ENCODE measurements at places on chromosomes 6 and 20.

DNA sequence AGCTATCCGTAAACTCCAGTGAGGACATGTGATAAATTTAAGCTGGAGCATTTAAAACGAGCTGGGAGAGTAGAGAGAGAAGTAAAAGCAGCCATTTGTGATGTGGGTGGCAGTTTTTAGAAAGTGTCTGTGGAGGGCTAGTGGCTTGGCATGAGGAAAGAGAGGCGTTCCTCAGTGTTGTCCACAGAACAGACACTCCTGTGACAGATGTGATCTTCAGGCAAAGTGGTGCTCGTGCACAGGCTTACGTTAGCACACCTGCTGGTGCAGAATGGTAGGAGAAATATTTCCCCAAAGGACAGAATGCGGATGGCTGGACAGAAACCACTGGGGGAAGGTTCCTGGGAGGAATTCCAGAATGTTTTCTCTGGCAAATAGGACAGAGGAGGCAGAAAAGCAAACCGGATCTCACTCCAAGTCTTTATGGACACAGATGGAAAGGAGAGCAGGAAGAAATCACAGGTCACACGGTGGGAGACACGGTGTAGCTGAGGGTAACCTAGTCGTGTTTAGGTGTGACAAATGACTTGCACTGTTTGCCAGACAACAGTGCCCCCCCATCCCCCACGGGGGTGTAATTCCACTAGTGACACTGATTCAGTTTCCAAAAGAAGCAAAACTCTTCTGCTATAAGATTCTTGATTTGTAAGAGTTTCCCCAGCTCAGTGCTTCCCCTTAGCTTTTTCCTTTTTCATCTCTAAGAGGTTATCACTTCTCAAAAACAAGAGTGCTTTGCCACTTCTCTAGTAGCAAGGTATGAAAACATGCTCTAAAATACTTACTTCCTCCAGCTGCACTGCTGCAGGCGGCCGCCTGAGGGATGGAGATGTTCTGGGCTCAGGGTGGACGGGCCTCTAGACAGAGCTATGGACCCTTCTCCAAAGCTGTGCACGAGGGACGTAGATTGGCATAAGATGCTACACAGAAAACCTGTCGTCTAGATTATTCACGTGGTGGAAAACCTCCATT is 293.2 kb downstream of the QKI start:
- no peak for DNase-seq

DNA sequence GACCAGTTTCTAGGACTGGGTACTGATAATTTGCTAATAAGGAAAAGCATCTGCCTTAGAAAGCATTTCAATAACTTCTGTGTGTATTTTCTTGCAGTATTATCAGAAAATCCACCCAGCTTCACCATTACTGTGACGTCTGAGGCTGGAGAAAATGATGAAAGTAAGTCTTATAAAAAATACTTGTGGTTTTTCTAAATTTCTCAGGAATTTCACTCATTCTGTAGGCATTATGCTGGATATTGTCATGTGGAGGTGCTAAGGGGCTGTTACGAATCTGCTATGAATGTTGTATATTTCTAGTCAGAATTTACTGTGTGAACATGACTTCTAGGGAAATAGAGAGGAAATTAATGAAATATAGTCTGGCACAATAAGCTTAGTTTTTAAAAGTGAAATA is 8.9 kb downstream of the RWDD1 start:
- DNase-seq: no peak

- no peak for DNase-seq
Measured at GRCh38 chr6:107917451-107918375, 40.3 kb downstream of the SEC63 start.

- peak; percentile 54 for DNase-seq
Measured at GRCh38 chr6:24126586-24127192, 674 bp downstream of the NRSN1 start.

DNA sequence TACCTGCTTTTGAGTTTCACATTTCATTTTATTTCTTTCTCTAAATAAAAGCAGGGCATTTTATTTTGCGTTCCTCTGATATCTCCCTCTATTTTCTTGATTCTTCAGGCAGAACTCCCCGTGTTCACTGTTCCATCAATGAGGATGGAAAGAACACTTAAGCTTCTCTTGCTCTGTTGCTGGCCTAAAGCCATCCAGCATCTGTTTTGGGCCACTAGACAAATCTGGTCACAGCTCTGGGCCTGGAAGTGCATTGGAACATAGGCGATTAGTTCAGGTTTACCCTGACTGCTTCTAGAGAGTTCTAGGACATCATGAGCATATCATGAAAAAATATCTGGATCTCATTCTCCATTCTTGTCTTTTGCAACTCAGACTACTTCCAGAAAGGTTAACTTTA is 611.2 kb downstream of the UTRN start:
- DNase-seq: no peak

DNA sequence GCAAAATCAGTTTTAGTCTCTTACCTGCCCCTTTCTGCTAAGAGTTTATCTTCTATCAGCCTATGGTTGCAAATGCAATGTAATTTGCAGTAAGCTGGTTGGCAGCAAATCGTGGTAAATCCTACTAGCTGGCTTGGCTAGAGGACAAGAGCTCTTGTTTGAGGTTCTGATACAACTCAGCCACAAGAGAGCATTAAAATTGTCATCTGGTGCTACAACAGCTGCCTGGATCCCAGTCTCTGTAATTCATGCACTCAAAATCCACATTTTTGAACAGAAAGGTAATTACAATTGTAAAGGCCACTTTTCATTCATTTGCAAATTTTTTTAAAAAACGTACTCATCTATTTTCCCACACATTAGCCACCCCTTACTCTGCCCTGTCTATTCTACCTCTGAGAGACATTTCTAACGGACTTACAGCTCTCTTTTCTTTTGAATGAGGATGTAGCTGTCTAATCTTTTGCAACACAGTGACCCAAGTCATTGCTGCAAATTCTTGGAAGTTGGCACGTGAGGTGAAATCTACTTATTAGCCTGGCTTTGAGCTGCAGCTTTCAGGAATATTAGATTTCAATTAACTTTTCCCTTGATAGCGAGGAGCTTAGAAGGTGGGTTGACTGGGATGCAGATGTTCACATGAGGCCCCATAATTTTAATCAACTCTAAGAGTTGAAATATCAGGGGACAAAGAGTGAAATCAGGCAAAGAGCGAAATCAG is 54.0 kb upstream of the FAM184A start:
- DNase-seq: no peak

DNA sequence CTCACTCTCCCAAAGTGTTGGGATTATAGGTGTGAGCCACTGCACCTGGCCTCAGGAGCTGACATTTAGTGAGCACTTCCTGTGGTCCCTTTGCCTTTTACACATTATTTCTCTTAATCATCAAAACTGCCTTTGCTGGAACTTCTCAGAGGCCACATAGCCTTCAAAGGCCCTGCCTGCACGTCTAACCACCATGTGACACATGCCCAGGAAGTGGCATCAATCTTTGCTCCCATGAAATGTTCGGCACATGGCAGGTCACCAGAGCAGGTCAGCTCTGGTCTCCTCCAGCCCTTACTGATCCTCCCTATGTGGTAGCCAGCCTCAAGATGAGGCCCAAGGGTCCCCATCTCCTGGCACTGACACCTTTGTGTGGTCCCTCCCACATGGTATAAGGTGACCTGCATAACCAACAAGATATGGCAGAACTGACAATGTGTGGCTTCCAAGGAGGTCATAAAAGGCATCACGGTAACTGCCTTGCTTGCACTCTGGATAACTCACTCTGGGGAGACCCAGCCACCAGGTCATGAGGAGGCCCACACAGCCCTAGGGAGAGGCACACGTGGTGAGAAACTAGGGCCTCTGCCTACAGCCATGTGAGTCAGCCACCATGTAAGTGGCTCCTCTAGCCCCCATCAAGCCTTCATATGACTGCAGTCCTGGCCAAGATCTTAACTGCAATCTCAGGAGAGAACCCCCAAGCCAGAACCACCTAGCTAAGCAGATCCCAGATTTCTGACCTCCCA is 28.8 kb upstream of the HMGA1 start:
- no peak for DNase-seq

- DNase-seq: peak; percentile 19
Measured at GRCh38 chr6:112193535-112194051, 60.8 kb downstream of the LAMA4 start.

DNA sequence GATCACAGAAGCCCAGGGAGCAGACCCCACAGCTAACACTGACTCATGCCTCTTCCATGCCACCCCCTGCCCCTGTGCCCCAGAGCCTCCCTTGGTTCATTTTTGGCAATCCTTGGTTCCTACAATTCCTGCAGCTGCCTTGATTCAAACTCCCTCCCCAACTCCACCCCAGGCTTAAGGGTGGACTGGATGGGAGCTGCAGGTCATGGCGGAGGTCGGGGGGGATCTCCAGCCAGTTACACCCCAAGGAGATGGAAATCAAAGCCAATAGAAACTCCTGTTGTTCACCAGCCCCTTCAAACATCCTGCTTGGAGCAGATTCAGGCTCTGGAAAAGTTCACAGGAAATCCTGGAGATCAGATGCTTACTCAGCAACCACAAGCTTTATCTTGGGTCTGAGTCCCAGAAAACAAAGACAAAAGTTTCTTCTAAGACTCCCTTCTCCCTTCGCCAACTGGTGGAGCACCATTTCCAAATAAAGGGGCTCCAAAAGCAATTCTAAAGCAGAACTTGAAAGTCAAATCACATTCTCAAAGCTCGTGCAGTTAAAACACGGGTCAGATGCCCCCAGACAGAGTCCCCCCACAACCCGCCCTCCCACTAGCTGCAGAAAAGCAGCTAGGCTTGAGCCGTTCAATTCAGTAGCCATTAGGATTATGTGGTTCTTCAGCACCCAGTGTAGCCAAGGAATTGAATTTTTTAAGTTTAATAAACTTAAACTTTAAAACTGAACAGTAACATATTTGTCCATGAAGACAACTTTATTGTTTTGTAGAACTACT is 149.5 kb downstream of the ANKRD60 start:
- DNase-seq: no peak

DNA sequence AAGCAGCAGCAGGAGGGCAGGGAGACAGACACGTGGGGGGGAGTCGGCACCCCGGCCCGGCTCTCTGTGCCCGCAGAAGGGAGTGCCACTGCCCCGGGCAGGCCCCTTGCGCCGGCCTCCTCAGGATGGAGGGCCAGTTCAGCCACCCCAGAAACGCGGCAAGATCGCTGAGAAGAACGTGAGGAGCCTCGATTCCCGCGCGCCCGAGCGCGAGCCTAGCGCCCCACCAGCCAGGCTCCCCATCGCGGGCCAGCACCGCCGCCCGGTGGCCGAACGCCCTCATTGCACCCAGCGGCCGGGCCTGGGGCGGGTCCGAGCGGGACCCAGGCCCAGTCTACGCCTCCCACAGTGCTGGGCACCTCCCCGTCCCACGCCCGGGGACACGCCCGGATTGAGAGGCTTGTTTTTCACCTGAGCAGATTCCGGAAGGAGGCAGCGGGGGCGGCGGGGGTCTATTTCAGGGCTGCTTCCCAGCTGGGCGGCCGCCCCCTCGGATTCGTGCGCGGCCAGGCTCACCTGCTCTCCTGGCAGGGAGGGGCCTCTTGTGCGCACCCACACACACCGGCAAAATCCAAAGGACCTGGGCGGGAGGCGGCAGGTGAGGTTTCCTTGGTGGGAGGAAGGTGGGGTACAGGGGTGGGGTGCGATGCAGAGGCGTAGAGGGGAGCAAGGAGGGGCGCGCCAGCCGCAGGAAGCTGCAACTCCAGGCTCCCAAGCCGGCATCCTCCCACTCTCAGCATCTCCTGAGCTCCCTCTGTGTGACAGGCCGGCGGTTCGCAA is 9.0 kb upstream of the GRM4 start:
- DNase-seq: peak; percentile 74

DNA sequence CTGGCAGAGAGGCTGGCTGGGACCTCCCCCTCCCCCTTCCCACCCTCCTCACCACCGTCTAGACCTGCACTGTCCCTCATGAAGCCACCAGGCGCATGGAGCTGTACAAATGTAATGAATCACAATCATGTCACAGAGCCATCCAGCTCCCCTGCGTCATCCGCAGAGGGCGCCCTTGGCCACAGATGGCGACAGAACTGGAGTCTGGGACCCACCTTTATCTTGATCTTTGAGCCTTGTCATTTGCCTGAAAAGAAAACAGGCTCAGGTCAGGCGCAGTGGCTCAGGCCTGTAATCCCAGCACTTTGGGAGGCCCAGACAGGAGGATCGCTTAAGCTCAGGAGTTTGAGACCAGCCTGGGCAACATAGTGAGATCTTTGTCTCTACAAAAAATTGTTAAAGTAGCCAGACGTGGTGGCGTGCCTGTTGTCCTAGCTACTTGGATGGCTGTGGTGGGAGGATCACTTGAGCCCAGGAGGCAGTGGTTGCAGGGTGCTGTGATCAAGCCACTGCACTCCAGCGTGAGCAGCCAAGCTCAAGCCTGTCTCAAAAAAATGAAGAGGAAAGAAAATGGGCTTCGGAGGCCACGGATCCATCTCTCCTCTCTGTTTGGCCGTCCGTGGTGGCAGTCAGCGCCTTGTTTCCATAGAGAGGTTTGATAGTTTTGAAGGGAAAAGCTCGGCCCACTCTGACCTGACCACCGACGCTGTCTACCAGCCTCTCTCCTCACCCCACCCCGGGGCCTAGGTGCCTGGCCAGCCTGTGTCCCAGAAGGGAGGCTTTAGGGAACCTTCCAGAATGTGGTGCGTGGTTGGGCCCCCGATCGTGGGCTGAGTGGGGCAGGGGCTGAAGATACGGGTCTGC is 6.2 kb downstream of the COL9A3 start:
- DNase-seq: peak; percentile 99

GRCh38 chr20:54228841-54229240 is 21.0 kb downstream of the PFDN4 start:
- DNase-seq: no peak

- no peak for DNase-seq
Measured at GRCh38 chr20:9838035-9838377, 870 bp downstream of the PAK5 start.

GRCh38 chr6:9121549-9121948 is 686.2 kb upstream of the SLC35B3 start:
- no peak for DNase-seq

DNA sequence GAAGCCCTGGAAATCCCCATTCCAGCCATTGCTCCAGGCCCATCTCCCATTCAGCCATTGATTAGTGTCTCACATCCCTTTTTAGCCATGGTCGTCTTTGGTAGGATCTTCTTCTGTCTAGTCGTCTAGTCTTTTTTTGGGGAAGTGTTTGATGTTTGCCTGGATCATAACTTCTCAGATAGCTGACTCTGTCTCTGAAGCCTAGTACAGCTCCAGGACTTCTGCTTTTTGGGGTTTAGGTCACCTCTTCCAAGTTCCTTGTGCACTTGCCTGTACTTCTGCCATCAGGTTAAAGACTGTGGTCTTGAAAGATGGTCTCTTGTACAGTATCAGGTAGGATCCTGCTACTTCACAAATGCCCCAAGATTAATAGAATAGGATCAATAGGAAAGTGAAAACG is 553.5 kb downstream of the PKHD1 start:
- no peak for DNase-seq

DNA sequence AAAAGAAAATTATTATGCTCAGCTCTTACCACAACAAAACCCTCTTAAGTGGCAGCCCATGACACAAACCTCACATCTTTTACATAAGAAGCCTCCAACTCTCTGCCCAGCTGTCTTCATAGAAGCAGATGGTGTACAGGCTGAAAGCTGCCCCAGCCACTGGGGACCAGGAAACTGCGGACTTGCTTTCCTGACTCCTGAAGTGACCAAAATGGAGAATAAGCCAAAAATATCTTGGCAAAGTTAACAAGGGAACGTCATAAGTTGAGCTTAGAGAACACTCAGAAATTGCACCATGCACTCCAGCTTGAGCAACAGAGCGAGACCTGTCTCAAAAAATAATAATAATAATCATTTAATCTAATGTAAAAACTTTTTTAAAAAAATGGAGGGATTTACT is 160.3 kb upstream of the CDYL start:
- DNase-seq: no peak

GRCh38 chr6:84428300-84428907 is 201.0 kb upstream of the CEP162 start:
- peak; percentile 13 for DNase-seq

GRCh38 chr6:167684276-167685104 is 142.2 kb upstream of the AFDN start:
- DNase-seq: no peak
